ENCODE measurements at places on chromosomes 3 and 15.
A peak's percentile ranks its signal among the peaks of the same experiment; 100 is the strongest.

DNA sequence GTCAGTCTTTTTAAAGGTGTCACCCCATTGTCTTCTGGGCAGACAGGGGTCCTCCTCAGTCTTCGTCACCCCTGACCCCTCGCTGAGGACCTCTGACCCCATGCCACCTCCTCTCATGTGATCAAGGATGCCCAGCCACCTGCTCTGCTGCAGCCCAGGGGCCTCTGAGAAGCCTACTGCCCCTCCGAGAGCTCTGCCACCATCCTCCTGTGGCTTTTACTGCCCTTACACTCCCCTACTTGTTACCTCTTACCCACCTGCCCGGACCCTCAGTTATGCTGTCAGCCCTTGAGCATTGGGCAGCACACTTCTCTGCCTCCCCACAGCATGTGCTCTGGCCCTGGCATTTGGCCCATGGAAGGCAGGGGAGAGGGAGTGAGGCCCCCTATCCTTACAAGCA, 123.2 kb downstream of the LRRK1 start:
- no peak for DNase-seq

GRCh38 chr3:186882881-186883685, 40.6 kb downstream of the ADIPOQ start:
- no peak for DNase-seq

DNA sequence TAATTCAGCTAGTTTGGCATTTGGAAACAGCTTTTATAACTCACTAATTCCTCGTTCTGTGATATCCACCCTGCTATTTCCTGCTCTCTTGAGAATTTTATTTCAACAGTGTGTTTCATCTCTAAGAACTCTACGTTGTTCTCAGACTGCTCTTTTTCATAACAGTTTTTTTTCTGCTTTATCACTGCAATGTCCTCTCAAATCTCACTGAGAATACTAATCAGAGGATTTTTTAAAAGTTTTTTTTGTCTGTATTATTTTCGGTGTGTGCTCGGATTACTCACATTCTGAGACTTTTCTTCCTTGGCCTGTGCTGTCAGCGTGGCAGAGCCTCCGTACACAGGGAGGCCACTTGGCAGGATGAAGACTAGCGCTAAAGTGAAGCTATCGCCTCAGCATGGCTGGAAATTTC, 59.4 kb upstream of the NEO1 start:
- no peak for DNase-seq

DNA sequence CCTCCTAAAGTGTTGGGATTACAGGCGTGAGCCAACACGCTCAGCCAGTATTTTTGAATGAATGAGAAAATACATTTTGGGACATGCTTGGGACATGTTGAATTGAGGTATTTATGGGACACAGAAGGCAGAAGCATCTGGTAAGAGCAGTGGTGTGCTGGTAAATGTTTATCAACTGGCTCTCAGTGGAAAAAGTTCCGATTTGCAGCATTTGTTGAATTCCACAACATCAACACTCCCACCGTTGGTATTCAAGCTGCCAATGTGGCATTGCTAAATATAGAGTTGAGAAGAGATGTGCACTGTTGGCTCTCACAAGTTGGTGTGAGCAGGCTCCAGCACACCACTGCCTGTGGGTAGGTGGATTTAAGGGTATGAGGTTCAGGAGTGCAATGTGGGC, 35.8 kb upstream of the LRRFIP2 start:
- no peak for DNase-seq

DNA sequence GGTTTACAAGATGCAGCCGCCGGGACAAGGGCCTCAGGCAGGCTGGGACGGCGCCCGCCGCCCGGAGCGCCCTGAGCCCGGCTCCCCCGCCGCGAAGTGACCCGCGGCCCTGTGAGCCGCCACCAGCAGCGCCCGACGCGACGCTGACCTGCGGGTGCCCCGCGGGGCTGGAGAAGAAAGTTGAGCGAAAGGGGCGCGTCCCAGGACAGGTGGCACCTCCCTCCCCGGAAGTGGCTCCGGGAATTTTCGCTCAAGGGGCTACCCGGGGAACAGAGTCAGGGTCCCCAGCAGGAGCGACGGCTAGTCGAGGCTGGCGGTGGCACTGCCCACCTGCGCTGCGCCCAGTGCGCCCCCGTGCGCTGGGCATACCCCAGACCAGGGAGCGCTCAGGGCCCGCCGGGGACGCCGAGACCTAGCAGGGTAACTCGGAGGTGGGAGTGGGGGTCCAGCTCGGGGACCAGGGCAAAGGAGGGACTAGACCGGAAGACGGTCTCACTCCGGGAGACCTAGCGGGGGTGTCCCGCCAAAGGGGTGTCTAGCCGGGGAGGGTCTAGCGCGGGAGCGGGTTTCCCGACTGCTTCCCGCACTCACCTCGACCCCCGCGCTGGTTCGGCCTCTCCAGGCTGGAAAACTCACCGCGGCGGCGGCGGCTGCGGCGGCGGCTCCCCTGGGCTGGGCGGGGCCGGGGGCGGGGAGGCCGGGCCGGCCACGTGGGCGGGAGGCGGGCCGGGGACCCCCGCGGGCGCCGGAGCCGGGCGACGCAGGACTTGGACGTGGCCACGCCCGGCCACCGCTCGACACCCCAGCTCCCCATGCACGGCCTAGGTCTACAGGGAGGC, 18.4 kb downstream of the SPATA12 start:
- DNase-seq = peak; percentile 42

DNA sequence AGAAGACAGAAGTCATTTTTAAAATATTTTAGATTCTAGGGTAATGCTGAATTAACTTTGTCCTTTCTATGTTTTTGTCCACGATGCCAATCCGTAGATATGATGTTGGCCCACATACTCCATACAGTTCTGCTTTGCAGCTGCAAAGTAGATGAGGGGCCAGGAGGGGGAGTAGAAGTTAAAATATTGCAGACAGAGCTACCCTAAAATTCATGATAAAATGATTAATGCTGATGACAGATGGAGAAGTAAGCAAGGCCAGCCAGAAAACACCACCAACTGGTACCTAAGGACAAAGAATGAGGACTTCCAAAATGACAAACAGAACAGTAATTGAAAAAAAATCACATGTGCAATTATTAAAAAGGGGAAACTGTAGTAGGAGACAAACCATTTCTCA, 756.6 kb upstream of the ARPP21 start:
- no peak for DNase-seq

DNA sequence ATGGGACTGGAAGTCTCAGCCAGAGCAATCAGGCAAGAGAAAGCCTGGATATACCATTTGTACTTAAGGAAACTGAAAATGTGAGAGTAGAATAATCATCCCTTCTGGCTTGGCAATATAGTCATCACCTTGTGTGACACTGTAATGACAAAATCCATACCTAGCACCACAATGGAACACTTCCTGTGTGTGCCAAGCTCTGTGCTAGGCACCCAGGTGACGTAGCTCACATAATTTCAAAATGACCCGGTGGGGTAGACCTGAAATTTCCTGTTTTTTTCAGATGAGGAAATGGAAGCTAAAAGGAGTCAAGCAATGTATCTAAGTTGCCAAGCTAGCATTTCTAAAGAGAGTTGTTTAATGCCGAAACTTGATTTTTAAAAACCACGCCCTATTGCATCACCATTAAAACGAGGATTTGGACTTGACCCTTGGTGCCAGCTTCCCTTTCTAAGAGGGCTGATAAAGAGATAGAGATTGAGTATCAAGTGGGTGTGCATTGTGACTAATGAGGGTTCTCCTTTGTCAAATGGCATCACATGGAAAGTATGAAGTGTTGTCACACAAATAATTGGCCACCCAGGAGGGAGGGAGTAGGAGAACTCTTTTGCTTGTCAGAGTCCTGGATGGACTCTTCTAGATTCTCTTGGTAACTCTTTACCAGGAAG, 141.3 kb upstream of the PDZRN3 start:
- no peak for DNase-seq

- no peak for DNase-seq
These were observed 167.4 kb downstream of the STAG1 start for GRCh38 chr3:136584728-136585127.

DNA sequence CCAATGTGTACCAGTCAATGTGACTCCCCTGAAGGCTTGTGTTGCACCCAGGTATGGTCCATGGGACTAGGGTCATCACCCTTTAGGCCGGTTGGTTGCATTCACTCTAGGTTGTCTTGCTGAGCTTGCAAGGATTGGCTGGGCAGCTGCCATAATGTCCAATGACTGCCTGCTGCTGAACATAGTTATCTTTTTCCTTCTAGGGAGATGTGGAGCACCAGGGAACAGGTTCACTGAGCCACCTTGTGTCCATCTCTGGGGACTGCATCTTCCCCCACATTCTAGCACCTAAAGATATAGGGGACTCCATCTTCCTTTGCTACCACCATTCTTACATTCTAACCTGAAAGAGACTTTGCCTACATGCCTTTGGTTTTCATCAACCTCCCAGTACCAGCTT, 580.4 kb upstream of the TBL1XR1 start:
- DNase-seq = peak; percentile 25

GRCh38 chr3:102361101-102361500, 73.7 kb upstream of the ZPLD1 start:
- no peak for DNase-seq

DNA sequence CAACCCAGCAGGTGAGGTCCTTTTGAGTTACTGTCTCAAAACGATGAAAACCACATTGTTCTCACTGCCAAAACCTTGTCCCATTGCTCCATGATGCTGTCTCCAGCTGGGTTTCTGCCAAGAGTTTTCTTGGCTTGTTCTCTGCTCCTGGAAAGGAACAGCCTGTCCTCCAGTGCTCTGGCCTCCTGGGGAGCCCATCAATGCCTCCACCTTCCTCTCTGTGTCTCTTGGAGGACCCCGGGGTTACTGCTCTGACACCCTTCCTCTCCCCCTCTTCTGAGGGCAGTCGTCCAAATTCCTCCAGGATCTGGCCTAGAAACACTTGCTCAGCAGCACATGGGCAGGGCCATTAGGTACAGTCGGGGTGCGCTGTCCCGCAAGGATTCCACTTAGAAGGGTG, 63.9 kb upstream of the RGMA start:
- no peak for DNase-seq

DNA sequence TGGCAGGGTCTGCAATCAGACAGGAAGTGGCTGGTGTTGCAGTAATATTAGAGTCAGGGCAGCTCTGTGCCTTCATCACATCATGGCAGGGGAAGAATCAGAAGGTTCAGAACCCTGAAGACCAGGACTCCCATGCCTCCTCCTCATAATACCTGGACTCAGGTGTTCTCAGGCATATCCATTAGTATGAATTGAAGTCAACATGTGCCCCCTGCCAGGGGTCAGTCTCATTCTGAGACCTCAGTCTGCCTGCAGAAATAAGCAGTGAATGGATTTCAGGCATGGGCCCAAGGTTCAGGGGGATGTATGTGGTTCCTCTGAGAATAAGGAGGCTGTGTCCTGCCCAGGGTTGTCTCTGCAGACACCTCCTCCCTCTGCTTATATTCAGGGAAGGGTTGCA, 74.2 kb downstream of the SPSB4 start:
- DNase-seq = no peak

DNA sequence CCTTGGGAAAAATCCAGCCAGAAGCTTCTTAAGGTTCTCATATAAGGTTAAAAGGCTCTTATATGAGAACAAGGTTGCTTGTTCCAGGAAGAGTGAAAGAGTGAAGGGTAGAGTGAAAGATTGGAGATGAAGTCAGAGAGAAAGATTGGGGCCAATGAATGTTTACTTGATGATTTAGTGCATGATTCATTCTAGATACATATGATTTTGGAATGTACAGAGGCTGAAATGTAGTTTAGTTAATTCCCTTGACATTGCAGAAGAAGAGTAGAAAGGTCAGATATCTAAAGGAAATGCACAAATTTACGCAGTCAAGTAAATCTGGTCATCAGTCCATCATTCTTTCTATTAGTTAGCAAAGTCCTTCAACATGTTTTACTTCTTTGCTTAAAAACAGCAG, 619.8 kb upstream of the ZNF717 start:
- no peak for DNase-seq

DNA sequence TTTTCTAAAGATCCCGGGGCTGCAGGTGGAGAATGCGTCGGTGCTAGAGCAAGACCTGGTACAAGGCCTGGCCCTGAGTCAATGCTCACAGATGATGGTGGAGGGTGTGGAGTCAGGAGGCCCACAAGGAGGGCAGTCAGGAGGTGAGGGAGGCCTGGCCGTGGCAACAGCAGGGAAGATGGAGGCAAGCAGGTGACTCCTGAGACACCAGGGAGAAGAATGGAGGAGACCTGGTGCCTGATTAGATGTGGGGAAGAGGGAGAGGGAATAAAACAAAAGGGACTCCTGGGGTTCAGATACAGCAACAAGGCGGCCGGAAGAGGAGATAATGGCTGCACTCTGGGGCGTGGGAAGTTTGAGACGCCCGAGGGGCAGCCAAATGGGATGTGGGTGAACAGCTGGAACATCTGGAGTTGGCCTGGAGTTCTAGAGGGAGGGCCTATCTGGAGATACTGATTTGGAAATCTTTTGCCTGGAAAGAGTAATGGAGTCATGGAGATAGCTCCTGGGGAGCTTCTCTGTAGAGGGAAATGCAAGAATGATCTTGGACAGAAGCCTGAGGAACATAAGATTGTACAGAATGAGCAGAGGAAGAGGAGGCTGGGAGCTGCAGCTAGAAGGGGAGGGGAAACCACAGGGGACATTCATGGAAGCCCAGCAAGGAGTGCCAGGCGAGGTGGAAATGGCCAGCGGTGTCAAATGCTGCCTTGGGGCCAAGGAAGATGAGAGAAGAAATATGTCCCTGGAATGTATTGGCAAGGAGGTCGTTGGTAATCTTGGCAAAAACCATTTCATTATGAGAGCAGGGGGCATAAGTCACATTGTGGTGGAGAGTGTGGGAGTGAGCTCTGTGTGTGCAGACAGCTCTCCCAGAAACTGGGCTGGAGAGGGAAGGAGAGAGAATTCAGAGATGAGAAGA, 67.5 kb upstream of the CORO2B start:
- DNase-seq = no peak

DNA sequence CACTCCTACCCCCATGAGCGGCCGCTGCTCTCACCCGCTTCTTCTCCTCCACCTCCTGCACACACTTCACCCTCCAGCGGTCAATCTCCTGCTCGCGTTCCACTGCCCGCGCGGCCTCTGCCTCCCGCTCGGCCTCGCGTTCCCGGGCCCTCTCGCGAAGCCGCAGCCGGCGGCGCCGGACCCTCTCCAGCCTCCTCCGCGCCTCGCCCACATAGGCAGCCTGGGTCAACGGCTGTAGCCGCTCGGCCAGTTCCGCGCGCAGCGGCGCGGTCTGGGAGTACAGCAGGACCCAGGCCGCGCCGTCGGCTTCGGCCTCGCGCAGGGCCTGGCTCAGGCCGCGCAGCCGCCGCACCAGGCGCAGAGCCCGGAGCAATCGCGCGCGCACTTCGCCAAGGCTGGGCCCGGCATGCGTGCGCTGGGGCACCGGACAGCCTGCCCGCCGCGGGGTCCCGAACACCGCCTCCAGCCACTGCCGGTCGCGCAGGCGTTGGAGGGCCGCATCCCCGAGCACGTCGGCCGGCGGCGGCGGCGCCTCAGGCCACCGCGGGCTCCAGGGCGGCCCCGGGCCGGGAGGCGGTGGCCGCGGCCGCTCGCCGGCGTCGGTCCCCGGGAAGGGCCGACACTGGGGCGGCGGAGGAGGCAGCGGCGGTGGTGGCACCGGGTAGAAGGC, 595 bp downstream of the PDCD7 start:
- DNase-seq = peak; percentile 85

GRCh38 chr15:90013503-90013937, 12.4 kb downstream of the ZNF710 start:
- no peak for DNase-seq
